ENCODE measurements at places on chromosomes 7 and 10.

GRCh38 chr7:130268463-130269317 lies 2.0 kb downstream of the CPA2 start:
- no peak for DNase-seq

DNA sequence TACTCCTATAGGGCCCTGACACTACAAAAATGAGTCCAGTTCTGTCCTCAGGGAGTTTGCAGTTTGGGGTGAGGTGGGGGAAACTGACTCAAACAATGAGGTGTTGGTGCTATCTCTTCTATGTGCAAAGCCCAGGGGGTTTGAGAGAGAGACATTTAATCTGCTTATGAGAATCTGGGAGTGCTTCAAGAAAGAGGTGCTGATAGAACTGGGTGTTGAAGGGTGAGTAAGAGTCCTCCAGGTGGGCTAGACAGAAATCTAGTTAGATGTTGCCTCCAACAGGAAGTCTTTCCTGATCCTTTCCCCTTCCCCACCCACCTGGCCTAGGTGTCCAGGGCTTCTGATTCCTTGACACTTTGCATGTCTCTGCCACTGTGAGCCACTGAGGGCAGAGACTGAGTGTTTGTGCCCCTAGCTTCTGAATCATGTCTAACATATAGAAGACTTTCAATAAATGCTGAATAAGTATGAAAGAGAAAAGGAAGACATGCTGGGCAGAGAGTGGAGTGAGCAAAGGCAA lies 53.0 kb downstream of the FAM241B start:
- DNase-seq: no peak

DNA sequence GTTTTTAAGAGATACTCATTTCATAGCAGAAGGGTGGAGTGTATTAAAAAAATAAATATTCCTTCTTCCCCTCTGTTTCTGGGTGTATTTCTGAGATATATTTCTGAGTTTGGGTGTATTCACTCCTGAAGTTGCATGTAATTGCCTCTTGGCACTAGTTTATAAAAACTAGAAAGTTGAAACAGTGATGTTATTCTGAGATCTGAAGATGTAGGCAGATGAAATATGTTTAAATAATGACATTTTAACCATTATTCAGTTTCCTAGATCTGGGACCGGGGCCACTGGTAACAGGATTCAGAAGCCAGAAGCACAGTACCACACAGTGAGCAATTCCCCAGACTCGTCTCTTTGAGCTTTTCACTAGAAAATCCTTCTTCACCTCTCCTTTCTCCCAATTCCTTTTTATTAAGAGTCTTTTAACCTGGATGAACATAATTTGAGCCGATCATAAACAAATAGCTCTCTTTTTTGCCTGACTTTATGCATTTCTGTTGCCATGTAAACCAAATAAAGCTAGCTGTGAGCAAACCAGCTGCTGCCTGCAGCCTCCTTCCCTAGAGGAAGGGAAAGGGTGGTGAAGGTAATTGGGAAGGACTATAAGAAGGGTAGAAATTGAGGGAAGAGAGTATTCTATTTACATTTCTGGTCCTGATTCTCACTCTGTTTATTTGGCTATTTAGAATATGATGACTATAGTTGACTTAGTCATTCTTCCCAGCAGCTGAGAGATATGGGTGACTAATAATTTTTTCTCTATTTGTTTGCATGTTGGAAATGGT lies 101.8 kb upstream of the STRIP2 start:
- DNase-seq: no peak

- no peak for DNase-seq
Measured at GRCh38 chr7:55474944-55475854, 97.1 kb downstream of the VOPP1 start.

DNA sequence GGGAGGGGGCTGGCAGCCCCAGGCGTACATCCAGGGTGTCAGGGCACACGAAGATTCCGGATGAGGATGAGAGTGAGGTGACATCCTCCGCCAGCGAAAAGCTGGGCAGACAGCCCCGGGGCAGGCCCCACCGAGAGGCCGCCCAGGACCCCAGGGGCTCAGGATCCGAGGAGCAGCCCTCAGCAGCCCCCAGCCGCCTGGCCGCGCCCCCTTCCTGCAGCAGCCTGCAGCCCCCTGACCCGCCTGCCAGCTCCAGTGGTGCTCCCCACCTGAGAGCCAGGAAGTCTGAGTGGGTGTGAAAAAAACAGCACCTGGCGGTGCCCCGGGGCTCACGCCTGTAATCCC lies 3.2 kb downstream of the GJD4 start:
- DNase-seq: no peak

GRCh38 chr7:73451780-73452398 lies 18.3 kb downstream of the FZD9 start:
- DNase-seq: peak; percentile 47

DNA sequence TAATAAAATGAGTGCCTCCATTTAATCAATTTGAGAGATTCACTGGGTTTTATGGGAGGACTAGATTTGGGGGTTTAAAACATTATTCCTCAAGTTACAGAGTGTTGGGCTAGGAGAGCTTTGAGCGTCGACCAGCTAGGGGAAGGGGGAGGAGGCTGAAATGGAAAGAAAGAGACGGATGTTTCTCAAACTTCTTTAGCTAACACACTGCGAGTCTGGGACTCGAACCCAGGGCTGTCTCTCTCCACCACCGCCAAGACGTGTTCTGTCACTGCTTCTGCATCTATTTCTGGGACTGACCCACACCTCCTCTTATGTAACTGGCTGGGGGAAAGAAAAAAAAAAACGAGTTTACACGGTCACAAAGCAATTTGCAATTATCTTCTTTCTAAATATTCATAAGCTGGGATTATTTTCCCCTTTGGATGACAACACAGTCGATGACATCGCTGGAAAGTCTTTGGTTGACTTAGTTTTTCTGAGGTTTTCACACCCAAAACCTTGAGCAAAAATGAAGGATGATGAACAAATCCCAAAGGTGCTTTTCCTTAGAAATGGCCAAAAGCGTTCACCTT lies 27.2 kb downstream of the CHST15 start:
- no peak for DNase-seq

GRCh38 chr10:10865913-10866312 lies 151.8 kb upstream of the CELF2 start:
- DNase-seq: no peak

GRCh38 chr7:2968176-2968575 lies 75.5 kb downstream of the CARD11 start:
- no peak for DNase-seq

GRCh38 chr7:95421847-95422444 lies 12.9 kb downstream of the PON2 start:
- DNase-seq: no peak

DNA sequence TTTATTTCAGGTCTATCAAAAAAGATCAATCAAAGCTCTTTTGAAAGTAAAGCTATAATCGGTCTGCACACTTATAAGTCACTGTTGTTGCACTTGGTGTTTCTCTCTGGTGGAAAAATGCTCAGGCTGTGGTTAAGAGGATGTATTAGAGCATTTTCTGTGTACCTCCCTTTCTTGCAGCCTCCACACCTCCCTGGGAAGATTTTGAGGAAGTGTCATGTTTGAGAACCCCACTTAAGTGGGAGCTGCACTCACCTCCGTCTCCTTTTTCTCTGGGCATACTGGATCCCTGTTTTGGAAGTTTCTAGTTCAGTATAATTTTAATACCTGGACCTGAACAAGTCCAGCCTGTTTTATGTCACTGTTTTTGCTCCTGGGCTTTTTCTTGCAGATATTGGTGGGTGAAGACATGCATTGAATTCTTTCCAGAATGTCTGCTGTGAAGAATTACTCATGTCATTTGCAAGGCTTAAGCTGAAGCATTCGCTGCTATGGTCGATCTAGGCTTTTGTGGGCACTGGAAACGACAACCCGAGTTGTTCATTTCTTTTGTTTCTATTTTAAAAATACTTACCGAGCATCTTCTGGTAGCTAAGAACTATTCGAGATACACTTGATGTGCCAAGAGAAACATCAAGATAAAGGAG lies 36.6 kb downstream of the TCF7L2 start:
- DNase-seq: no peak

DNA sequence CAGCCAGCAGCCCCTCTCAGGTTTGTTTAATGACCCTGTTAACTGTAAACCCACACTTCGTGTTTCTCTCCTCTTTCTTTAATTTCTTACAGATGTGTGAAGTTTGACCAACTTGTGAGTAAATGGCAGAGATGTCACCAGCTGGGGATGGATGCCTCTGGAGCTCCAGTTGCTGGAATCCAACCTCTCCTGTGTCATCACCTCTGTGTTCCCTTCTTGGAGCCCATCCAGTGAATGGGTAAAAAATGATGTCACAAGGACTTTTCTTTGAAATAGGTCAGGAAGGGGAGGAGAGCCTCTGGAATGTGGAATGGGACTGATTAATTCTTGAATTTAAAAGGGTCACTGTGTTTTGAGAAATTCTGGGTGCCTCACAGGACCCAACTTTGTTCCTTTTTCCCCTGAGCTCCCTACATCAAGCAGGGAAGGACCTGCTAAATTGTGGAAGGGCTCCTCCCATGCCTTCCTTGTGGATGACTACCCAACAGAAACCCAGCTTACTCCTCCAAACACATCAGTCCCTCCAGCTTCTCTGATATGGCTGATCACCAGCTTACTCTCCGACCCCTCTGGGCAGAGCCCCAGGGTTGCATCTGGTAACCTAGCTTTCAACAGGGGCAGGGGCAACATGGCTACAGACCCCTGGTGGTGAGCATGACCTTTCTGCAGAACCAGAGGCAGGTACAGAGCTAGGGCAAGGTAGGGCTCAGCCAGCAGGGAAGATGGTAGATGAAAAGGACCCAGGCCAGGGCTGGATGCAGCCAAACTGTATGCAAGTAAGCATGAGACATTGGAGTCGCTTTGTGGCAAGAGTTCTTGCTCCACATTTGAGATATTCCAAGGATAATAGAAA lies 67.5 kb downstream of the STRA8 start:
- no peak for DNase-seq

- no peak for DNase-seq
Measured at GRCh38 chr7:132575982-132576720, at the start of gene PLXNA4. PLXNA4 (minus strand) TSS chr7:132576470; CDS start chr7:132508693, 67,777 bp downstream.

DNA sequence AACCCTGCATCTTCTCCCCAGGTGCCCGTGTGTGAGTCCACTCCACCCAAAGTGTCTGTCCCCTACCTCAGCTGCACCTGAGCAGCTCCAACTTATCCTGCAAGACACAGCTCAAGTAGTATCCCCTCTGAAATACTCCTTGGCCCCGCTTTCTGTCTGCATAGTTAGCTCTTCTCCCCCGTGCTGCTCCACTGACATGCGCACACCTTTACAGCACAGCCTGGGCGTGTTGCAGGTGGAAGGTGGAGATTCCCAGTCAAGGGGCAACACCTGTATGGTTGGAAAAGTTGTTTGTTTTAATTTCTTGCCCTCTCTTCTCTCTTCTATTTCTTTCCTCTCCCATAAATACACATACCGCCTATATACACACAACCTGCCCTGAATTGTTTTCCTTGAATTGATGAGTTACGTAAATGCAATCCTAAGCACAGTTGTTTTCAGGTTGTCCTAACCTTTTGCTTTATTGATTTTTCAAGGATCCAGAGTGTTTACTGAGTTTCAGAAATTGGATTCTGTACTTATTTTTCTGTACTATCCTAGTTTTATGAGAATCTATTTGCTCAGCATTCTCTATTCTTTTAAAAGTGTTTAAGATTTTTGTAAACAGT lies 14.9 kb downstream of the MET start:
- DNase-seq: no peak

- peak; percentile 56 for DNase-seq
Measured at GRCh38 chr10:129768437-129769355, 195.4 kb downstream of the EBF3 start.

DNA sequence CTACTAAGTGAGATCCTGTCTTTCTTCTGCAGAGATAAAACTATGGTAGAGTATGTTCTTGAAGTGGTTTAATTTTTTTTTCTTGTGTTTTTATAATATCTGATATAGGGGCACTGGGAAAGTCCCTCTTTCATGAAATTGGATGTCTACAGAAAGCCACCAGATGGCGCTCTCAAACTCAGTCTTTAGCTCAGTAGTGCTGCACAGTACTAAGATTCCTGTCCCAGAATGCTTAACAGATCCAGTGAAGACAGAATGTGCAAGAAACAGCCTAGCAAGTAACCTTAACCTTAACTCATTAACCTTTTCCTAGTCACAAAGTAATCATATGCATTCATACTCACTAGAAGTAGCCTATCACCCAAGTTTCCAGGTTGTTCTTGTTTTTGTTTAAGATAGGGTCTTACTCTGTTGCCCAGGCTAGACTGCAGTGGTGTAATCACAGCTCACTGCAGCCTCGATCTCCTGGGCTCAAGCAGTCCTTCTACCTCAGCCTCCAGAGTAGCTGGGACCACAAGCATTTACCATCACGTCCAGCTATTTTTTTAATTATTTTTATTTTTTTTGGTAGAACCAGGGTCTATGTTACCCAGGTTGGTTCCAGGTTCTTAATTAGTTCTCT lies 56.7 kb downstream of the IDE start:
- peak; percentile 73 for DNase-seq

DNA sequence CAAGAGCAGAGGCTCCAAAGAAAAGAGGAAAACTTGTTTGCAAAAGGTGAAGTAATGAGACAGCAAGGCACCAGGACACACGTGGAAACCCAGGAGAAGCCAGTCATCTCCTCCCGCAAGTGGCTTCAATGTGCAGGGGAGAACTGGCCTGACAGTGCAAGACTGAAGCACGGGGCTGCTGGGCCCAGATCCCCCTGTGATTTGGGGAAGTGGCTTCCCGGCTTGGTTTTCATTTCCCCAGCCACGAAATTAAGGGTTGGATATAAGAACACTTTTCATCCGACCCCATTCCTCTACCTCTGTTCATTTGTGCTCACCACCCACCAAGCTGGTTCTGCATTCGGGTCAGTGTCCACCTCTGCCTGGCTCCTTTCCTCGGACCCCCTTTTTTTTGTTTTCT lies 306.4 kb downstream of the FGFR2 start:
- DNase-seq: no peak

DNA sequence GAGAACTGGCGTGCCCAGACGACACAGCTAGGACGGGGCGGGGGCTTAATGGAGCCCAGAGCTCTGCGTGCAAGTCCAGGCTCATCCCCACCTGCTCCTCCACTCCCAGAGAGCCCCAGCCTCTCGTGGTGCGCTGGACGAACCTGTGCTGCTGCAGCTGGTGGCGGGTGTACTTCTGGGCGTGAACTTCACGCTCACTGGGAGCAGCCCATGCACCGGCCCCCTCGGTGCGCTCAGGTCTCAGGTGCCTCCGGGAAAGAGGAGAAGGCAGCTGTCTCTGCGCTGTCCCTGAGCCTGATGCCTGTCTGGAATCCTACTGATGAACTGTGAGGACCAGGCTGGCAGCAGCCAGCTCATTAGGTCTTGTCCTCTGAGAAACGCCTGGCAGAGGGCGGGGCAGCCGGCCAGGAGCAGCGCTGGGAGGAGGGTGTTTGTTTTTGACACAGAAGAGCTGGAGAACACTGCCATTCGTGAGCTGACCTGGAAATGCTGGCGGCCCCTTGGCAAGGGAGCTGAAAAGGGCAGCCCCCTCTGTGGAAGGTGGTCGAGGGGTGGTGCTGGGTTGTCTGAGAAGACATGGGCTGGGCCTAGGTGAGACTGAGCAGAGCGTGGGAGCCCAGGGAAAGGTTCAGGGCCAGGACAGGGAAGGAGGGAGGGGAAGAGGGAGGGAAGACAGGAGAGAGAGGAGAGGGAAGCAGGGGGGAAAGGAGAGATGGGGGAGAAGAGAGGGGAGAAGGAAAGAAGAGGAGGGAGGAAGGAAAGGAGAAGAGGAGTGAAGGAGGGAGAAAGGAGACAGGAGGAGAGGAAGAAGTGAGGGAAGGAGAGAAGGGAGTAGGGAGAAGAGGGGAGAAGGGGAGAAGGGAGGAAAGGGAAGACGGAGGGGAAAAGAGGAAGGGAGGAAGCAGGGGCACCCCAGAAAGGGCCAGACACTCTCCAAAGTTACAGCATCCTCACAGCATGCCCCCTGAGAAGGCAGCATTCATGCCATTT lies 53.5 kb upstream of the TNS3 start:
- DNase-seq: peak; percentile 49

Data from SK-N-DZ (cell line).